CD14-positive monocyte (primary cell): ENCODE measurements at places on chromosomes 5 and 9.

- H3K27me3 ChIP-seq: peaks cover 2% of the 10 kb centered on the region
- H3K27ac ChIP-seq: no peak overlapping the region
- no peaks in the 10 kb centered on the region for H3K4me1 ChIP-seq
- H3K36me3 ChIP-seq: no peaks in the 10 kb centered on the region
- DNase-seq: no peak
Observed at GRCh38 chr5:136113606-136114005, 19.0 kb upstream of the SMAD5 start.

GRCh38 chr9:35736201-35736633 lies 3.8 kb downstream of the CREB3 start:
- H3K4me3 ChIP-seq: no peak overlapping the region
- peak overlapping the region; percentile 21 for H3K27ac ChIP-seq
- peaks cover 58% of the 10 kb centered on the region for H3K36me3 ChIP-seq
- H3K4me1 ChIP-seq: peaks cover 18% of the 10 kb centered on the region

- H3K36me3 ChIP-seq: no peaks in the 10 kb centered on the region
- no peaks in the 10 kb centered on the region for H3K27me3 ChIP-seq
Observed at GRCh38 chr5:95426227-95426626, 35.1 kb downstream of the FAM81B start.

GRCh38 chr5:64165160-64165499 lies 513 bp upstream of the RNF180 start:
- H3K27me3 ChIP-seq: peaks cover 59% of the 10 kb centered on the region
- H3K27ac ChIP-seq: no peak overlapping the region
- DNase-seq: no peak
- H3K36me3 ChIP-seq: no peaks in the 10 kb centered on the region
- no peaks in the 10 kb centered on the region for H3K4me1 ChIP-seq
